ENCODE measurements at places on chromosomes 2 and 18.

- DNase-seq: peak; percentile 26
These were observed 60.0 kb downstream of the MYO1B start for GRCh38 chr2:191304939-191305875.

GRCh38 chr2:96470109-96470508 is 35.0 kb downstream of the NEURL3 start:
- no peak for DNase-seq

DNA sequence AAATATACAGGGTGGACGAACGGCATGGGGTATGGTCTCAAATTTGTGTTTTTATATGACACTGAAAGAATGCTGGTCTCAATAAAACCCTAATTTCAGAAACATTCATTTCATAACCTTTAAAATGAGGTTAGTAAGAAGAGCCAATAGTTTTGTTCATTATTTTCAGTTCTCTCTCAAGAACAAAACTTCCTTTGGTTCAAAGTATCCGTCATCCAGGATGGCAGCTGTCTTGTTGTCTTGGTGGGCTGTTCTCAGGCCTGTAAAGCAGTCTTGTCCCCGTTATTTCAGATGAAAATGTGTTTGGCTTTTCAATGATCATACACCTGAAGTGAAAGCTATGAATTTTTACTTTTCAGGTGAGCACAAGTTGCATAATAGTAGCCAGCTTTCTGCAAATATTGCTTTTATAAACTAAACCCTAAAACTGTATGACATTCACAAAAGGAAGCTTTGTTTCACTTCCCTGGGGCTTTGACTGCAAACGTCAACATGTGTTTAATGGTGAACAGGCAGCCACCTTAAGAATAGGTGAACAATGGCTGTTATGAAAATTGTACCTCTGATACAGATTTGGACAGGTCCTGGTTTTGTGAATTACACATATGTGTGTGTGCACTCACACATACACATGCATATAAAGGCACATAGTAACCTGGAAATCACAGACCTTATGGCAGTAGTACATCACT is 2.6 kb downstream of the IL18RAP start:
- DNase-seq: no peak

- DNase-seq: no peak
These were observed 962.3 kb upstream of the NXPH2 start for GRCh38 chr2:139742216-139743172.

- DNase-seq: no peak
These were observed 485.2 kb downstream of the TRIB2 start for GRCh38 chr2:13201924-13202323.
